ENCODE measurements at places on chromosomes 4 and X.

DNA sequence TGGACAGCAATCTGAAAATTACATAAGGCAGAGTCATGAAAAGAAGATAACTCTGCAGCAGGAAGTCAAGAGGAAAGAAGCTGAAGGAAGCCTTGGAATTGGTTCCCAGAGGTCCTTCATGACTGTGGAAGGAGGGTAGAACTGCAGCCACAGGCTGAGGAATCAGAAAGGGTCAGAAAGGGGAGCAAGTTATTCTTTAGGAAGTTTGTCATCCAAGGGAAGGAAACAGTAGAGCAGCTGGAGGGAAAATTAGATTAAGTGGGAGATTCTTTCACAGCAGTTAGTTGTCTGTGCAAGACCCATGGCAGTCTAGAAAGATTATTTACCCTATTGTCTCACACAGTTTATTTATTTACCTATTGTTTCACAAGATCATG, 9.3 kb upstream of the ADH1C start:
- DNase-seq: no peak

DNA sequence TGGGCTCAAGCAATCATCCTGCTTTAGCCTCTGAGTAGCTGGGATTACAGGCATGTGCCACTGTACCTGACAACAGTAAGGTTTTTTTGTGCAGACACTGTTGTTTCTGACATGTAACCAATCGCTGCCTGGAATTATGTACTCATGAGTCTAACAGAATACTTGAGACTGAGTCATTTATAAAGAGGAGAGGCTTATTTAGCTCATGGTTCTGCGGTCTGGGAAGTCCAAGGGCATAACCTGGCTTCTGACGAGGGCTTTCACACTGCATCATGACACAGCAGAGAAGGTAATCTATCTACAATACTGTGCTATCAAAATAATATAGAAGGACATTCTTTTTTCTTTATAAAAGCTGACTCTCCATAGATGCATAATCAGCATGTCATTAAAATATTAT, 115.5 kb upstream of the STOX2 start:
- no peak for DNase-seq

GRCh38 chr4:1506956-1507721, 100.9 kb upstream of the NKX1-1 start:
- DNase-seq: no peak

DNA sequence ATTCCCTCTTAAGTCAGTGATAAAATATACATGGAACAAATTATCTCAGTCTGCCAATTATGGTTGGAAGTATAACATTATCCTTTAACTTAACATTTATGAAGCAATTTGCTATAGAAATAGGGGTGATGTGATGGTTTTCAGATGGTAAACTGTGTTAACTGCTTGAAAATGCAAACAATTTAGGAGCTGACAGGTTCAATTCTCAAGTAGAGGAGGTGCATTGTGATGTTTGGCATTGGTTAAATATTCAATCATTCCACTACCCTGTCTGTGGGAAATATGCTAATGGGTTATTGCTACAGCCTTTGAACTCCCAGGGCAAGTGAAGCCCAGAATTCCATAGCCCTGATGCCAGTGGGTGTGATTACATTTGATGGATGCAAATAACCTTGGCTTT, 243.4 kb upstream of the GK2 start:
- DNase-seq: peak; percentile 17

DNA sequence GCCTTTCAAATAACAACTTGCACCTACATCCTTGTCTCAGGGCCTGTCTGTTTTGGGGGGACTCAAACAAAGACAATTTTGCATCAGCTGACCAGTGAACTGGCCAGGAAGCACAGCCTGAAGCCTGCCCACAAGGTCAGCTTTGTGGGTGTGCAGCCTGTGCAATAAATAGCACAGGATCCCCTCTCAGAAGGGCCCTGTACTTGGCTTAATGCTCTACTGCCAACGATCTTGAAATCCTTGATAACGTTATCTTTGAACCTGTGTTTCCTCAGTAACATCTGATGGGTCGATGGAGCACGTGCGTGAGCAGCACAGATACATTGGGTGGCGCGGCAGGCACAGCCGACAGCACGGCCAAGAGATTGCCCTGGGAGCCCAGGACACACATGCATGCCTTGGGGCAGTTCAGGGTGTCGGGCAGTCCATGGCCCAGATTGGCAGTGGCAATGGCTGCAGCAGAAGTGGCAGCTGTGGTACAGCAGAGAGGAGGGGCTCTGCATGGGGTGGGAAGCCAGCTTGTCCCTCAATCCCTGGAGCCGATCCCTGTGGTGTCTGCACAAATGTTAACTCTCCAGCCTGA, 58.8 kb upstream of the ATP6AP2 start:
- DNase-seq: no peak

DNA sequence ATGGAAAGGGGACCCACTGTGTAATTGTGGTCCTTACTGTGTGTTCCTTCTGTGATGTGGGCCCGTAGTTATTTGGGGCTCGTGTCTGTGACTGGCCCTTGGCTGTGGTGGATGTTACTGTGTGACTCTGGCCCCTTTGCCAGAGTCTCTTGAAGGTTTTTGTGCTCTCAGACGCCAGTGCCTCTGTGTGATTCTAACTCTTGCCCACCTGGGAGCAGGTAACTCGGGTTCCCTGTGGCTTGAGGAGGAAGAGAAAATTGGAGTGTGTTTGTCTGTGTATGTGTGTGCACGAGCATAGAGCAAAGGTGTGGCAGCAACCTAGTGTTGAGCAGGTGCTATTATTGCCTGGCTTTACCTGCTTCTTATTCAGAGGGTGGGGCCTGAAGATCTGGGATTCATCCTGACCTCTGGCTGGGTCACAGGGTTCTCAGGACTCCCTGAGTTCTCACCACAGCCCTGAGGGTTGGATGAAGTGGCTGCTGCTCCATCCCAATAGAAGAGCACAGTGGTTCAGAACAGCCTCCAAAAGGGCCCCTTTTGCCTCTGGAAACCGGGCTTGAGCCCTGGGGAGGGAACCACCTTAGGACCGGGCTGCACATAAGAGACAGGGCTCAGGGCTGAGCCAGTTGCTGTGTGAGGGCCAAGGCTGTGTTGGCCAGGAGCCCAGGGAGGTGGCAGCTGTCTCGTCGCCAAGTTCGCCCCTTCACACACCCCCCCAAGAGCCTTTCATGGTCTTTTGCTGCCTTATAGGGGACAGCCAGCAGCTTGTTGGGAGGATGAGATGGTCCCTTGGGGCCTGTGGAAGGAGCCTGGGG, 1.3 kb downstream of the RBM10 start:
- DNase-seq: peak; percentile 45

DNA sequence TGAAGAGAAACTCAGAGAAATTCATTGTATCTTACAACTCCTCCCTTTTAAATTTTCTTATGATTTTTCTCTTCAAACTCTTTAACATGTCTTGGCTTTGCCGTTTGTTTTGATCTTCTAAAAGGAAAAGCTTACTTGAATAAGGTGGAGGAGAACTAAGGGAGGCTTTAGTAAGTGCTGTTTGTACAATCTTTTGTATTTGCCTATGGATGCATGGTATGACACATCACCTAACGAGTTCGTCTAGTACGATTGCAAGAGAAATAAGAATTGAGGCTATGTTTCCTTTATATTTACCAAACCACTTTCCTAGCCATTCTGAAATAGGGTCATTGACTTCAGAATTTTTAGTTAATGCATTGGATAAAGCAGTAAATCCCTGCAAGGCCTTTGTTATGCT, 8.4 kb upstream of the BST1 start:
- DNase-seq: peak; percentile 26

- DNase-seq: peak; percentile 34
Measured at GRCh38 chr4:13294961-13295605, 189.1 kb downstream of the RAB28 start.
